CD4-positive, alpha-beta T cell treated with Interleukin-4 for 1 hour (primary cell): ENCODE measurements at places on chromosomes 6 and 20.

DNA sequence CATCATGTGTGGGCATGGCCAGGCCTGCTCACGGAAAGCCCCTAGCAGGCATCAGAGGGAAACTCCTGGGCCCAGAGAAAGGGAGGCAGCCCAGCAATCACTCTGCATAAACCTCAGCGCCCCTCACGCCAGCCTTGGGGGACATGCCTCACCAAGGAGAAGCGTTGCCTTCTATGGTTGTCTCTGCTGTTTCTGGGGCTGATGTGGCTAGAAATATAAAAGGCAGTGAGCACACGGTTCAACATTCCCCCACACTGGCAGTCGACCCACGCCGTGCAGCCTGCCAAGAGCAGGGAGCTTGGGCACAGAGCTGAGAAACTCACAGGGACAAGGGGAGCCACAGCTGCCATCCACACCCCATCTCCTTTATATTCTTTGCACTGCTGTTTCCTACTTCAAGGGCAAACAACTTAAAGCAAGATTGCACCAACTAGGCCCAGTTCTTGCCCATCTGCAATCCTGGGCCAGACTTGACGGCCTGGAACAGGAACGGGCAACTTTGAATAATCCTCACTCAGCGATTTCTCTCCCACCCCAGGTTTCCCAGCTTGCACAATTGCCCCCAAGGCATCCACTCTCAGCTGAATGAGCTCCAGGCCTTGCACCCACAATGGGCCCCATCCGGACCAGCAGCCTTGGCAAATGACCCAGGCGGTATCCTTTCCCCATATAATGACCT lies 35.5 kb upstream of the FOXC1 start:
- no peak for DNase-seq

DNA sequence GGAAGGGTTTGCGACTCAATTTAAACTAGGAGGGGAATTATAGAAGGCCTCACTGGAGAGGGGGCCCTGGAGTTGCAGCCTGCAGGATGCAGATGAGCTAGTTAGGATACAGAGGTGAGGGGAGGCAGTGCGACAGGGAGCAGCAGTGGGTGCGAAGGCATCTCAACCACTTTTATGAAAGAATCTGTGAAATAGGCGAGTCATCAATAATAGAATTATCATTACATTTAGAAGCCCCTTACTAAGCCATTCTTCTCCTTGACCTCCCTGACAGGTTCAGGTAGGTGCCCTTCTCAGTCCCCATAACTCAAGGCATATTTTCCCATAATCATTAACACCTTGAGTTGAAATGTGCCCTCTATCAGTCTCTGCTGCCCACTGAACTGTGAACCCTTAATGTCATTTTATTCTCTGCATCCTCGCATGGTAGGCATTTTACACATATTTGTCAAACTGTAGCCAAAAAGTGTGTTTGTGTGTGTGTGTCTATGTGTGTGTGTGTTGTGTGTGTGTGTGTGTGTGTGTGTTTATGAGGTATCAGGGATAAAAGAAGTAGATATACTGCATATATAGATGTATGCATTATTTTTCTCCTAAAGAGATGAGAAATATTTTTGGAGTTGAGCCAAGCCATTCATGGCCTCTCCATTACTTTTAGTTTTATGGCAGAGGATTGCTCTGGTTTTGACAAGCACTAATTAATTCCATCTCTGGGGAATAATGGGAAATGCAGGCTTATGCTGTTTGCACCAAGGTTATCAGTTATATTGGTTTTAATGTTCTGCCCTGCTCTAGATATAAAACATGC lies 898.8 kb downstream of the KIF16B start:
- DNase-seq: no peak

GRCh38 chr6:113315879-113316278 lies 541.3 kb upstream of the MARCKS start:
- no peak for DNase-seq

GRCh38 chr6:106077170-106077569 lies 9.0 kb upstream of the PRDM1 start:
- no peak for DNase-seq

DNA sequence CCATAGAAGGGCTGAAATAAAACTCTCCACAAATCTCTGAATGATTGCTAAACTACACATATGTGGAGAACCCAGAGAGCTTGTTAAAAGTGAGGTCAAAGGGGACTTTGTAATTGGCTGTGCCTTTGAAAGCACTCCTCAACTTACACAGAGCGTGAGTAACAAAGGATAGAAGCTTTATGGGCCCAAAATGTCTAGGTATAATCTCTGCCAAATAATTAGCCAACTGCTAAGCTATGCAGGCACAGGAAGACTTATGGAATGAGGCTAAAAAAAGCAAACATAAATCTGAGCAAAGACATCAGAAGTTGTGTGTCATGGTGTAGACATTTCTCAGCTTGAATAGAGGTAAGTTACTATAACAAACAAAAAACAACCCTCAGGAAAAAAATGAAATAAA lies 23.3 kb upstream of the UST start:
- DNase-seq: no peak

GRCh38 chr6:77468939-77469338 lies 5.6 kb upstream of the HTR1B start:
- DNase-seq: no peak

GRCh38 chr20:35735826-35736470 lies 6.1 kb downstream of the RBM39 start:
- no peak for DNase-seq

DNA sequence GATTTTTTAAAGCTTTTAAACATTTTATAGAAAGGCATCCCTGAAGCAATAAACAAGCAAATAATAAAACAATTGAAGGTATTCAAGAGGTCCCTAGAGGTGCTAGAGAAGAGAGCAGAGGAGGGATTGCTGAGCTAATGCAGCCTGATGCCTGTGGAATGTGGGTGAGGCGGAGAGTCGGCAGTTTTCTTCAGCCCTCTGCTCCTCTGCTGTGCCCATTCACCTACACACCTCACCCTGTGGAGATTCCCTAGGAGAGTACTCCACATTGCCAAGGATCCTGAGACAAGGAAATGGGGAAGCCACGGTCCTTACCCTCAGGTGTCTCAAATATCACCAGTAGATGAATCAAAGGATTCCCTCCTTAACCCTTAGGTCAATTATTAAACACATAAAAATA lies 199.8 kb upstream of the POU3F2 start:
- DNase-seq: no peak

DNA sequence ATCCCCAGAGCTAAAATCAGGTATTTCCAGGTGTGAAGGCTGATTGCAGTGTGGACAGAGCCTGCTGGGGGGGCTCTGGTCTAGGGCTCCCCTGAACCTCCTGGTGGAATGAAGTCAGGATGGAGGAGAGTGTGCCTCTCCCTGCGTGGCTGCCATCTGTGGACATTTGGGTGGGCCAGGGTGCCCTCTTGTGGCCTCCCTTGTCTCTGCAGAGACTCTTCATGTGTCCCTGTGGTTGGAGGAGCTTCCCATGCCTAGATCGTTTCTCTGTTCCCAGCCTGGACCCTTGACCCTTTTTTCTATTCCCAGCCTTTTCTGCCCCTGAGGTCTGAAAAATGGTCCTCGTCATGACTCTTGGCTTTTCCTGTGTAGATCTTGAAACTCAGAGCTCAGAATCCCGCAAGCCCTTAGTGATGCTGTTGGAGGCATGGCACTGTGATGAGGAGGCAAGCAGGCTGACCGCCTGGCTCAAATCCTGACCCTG lies 9.9 kb upstream of the PSMF1 start:
- DNase-seq: peak; percentile 47

GRCh38 chr6:157683707-157684106 lies 139.3 kb upstream of the SNX9 start:
- DNase-seq: no peak

DNA sequence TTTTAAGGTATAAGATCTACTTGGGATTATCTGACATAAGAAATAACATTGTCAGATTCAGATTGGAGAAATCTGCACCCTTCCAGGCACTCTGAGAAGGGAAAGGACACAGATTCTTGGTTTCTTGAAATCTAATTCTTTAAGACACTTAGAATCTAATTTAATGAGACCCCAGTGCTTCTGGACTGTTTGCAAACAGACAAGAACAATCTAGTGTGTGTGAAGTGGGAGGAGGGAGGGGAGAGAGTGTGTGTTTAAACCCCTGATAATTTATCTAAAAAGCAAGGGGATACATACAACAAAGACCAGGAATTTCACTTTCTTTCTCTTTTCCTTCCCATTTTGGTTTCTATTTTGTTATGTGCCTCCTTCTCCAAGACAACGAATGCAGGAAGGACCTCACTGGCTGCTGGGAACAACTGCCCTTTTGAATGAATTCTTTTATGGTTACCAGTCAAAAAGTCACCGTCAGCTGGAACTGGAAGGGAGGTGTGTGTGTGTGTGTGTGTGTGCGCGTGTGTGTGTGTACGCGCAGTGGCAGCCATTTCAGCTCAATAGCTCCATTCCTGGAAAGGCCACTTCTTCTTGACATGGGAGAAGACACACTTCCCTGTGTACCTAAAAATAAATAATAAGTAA lies 129.4 kb downstream of the BCAS1 start:
- no peak for DNase-seq

GRCh38 chr6:7899101-7899888 lies 11.3 kb downstream of the TXNDC5 start:
- no peak for DNase-seq

- peak; percentile 73 for DNase-seq
Measured at GRCh38 chr20:33679758-33680485, 5.7 kb upstream of the NECAB3 start.
